Left lung (tissue), 14 donors: ENCODE measurements at places on chromosomes 3 and 15. TPM values are rescaled to one million over a fixed set of nuclear protein-coding genes. Genes with fewer than 3 reads are reported as not detected.

- no peak overlapping the region for H3K27ac ChIP-seq
- no peaks in the 10 kb centered on the region for H3K4me1 ChIP-seq
- H3K27me3 ChIP-seq, result no peaks in the 10 kb centered on the region
- no peak for DNase-seq
- H3K36me3 ChIP-seq, result no peaks in the 10 kb centered on the region
These were observed 1216.9 kb upstream of the GBE1 start for GRCh38 chr3:82978368-82978767.

Gene RARRES1
- 52.4 TPM for total RNA-seq

DNA sequence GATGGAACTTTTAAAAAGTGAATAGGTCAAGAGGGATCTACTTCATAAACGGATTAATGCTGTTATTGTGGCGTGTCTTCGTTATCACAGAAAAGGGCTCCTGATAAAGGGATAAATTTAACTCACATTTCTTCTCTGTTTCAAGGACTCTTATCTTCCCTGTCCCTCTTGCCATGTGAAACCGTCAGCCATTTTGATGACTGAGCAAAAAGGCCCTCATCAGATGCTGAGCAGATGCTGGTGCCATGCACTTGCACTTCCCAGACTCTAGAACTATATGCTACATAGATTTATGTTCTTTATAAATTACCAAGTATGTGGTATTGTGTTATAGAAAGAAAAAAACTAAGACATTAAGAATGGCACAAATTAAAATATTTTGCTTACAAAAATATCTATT is 1011.8 kb upstream of the GBE1 start:
- no peaks in the 10 kb centered on the region for H3K27me3 ChIP-seq
- no peaks in the 10 kb centered on the region for H3K4me1 ChIP-seq
- H3K27ac ChIP-seq, result no peak overlapping the region
- no peak overlapping the region for H3K4me3 ChIP-seq
- DNase-seq, result no peak

Gene WDR48
- total RNA-seq, result 29.0 TPM

- H3K4me3 ChIP-seq, result no peak overlapping the region
- DNase-seq, result no peak
- H3K27ac ChIP-seq, result no peak overlapping the region
- H3K4me1 ChIP-seq, result no peaks in the 10 kb centered on the region
- H3K27me3 ChIP-seq, result no peaks in the 10 kb centered on the region
These were observed 85.0 kb upstream of the P3H2 start for GRCh38 chr3:190205739-190206138.

Gene UCN2
- 0.37 TPM for total RNA-seq

Gene CYP1A2
- total RNA-seq, result not detected

GRCh38 chr15:45785897-45786296 is 151.1 kb downstream of the SQOR start:
- no peaks in the 10 kb centered on the region for H3K27me3 ChIP-seq
- no peak for DNase-seq
- no peak overlapping the region for H3K27ac ChIP-seq

- no peaks in the 10 kb centered on the region for H3K36me3 ChIP-seq
- H3K27ac ChIP-seq, result no peak overlapping the region
- H3K4me3 ChIP-seq, result no peak overlapping the region
- H3K27me3 ChIP-seq, result no peaks in the 10 kb centered on the region
- DNase-seq, result no peak
These were observed 101.0 kb downstream of the OSBPL10 start for GRCh38 chr3:31880020-31880419.

DNA sequence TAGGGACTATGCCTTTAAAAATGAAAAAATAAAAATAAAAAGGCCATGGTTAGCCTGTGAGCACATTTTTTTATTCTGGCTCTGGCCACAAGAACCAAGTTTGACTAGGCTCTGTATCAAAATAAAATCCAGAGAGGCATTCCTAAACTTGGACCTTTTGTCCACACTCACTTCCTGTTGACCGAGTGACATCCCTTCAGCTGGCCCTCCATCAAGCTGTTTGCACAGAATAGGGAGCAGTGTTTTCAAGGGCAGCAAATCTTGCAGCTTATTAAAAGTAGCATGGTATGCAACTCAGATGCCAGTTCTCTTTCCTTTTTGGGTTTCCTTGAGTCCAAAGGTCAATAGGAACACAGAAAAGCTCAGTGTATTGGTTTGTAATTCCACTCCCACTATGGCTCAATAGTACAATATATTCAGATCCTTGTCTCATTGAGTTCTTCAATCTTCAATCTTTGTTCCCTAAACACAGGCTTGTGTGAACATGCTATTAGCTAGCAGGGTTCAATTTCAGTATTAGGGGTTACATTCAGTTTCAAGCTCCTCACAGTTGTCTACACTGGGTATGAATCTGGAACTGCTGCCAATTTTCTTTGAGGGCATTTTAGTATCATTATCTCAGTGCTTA is 244.5 kb downstream of the RBMS3 start:
- H3K27me3 ChIP-seq, result no peaks in the 10 kb centered on the region
- peaks cover 12% of the 10 kb centered on the region for H3K4me1 ChIP-seq
- peak; percentile 59 for DNase-seq
- H3K36me3 ChIP-seq, result no peaks in the 10 kb centered on the region
- H3K4me3 ChIP-seq, result no peak overlapping the region

DNA sequence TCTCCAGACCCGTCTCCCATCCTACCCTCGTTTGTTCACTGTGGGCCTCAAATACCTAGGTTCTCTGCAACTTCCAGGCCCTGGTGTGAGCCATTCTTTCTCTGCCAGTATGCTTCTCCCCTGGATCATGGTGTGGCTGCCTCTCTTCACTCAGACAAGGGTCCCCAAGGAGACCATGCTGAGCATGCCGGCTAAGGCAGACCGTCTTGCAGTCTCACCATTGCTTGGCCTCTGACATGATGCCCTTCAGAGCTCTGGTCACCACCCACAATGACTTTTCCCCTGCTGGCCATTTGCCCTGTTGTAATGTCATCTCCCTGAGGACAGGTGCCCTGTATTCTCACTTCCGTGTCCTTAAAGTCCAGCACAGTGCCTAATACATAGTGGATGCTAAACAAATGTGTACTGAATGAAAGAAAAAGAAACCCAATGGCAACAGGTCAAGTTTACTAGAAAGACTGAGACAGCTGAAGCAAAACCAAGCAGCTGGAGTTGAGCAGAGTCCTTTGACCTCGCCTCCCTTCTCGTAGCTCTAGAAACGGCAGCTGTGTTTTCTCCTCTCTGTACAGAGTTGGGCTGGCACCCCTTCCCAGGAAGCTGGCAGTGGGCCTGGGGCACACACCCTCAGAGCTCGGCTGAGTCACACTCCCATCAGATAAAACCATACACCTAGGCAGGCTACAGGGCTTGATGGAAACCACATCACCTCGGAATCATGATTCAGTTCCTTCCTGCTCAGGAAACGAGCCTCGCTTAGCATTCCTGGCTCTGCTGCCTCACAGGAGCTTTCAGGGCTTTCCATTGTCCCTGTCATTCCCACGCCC is 8.6 kb downstream of the TLR9 start:
- peaks cover 54% of the 10 kb centered on the region for H3K36me3 ChIP-seq
- peak overlapping the region; percentile 46 for H3K27ac ChIP-seq
- peak; percentile 75 for DNase-seq
- H3K27me3 ChIP-seq, result no peaks in the 10 kb centered on the region

- H3K27ac ChIP-seq, result no peak overlapping the region
- no peaks in the 10 kb centered on the region for H3K4me1 ChIP-seq
- no peaks in the 10 kb centered on the region for H3K27me3 ChIP-seq
- no peak for DNase-seq
- no peak overlapping the region for H3K4me3 ChIP-seq
These were observed 9.6 kb upstream of the TAGLN3 start for GRCh38 chr3:111989061-111989678.

- H3K4me1 ChIP-seq, result no peaks in the 10 kb centered on the region
- H3K4me3 ChIP-seq, result no peak overlapping the region
- no peak for DNase-seq
- peaks cover 38% of the 10 kb centered on the region for H3K27me3 ChIP-seq
- H3K36me3 ChIP-seq, result no peaks in the 10 kb centered on the region
These were observed 14.4 kb upstream of the BTBD1 start for GRCh38 chr15:83081256-83082014.

DNA sequence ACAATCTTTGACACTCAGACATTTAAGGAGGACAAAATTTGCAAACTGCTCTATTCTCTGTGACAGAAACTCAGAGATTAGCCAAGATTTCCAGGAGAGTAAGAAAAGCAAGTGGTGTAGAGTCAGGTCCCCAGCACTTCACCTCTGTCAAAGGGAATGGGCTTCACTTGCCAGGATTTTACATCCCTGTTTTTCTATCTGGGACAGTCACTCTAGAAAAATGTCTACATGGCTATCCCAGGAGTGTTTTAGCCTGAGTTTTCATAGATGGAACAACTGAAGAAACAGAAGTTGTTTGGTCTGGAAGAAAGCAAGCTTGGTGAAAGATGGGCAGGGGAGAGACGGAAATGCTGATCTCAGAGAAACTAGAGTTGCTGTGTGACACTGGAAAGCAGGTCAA is 3.0 kb downstream of the FAM219B start:
- no peak for DNase-seq
- no peak overlapping the region for H3K4me3 ChIP-seq
- H3K27ac ChIP-seq, result no peak overlapping the region

- H3K4me1 ChIP-seq, result peaks cover 3% of the 10 kb centered on the region
- H3K36me3 ChIP-seq, result no peaks in the 10 kb centered on the region
- no peak overlapping the region for H3K4me3 ChIP-seq
- H3K27ac ChIP-seq, result no peak overlapping the region
- no peak for DNase-seq
These were observed 102.5 kb downstream of the ZMAT3 start for GRCh38 chr3:178969004-178969700.

DNA sequence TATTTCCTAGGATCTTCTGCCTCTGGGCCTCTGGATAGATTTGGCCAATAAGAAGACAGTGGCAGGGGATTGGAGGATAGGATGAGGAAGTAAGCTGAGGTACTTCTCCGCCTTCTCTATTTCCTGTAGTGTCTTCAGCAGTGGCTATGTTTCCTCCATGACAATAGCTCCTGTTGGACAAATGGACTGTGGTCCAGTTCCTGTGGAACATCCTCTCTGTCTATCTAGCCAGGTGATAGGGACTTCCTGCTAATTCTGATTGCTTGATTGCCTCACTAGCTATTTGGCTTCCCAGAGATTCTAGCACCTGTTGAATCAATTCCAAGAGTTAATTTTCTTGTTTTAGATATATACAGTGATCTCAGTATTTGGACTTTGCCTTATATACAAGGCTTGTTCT is 456.2 kb upstream of the NECTIN3 start:
- no peak overlapping the region for H3K4me3 ChIP-seq
- H3K36me3 ChIP-seq, result no peaks in the 10 kb centered on the region
- H3K27me3 ChIP-seq, result no peaks in the 10 kb centered on the region
- DNase-seq, result no peak
- no peaks in the 10 kb centered on the region for H3K4me1 ChIP-seq
- H3K27ac ChIP-seq, result no peak overlapping the region

DNA sequence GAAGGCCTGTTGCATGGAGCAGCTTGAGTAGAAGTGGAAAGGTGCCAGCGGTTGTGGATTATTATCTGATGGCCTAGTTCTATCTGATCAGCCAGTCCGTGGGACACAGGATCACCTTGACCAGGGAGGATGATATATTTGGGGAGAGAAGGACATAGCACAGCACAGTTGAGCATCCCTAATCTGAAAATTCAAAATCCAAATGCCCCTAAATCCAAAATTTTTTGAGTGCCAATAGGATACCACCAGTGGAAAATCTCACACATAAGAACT is 6.0 kb downstream of the CSPG4 start:
- H3K27ac ChIP-seq, result no peak overlapping the region
- H3K27me3 ChIP-seq, result no peaks in the 10 kb centered on the region
- no peak overlapping the region for H3K4me3 ChIP-seq
- H3K36me3 ChIP-seq, result no peaks in the 10 kb centered on the region
- no peaks in the 10 kb centered on the region for H3K4me1 ChIP-seq
- no peak for DNase-seq

Gene RTP1
- not detected for total RNA-seq

DNA sequence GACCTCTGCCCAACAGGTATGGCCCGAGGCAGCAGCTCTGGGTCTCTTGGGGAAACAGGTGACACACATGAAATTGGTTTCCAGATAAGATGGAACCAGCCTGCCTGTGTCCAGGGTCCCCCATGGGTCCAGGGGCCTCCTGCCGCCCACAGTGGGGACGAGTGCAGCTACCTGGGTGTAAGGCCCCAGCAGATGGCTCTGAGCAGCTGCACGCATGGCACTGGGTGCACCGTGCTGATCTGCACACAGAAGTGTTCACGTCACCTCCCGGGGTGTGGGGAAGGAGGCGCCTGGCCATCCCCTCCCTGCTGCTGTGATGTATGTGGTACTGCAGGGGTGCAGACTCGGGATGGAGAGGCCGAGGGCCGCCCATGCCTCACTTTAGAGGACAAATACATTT is 63.6 kb downstream of the NIPA2 start:
- H3K4me3 ChIP-seq, result no peak overlapping the region
- no peak for DNase-seq
- H3K27me3 ChIP-seq, result no peaks in the 10 kb centered on the region
- peaks cover 98% of the 10 kb centered on the region for H3K36me3 ChIP-seq

GRCh38 chr15:66389098-66389858 is 2.6 kb downstream of the MAP2K1 start:
- no peak overlapping the region for H3K4me3 ChIP-seq
- H3K4me1 ChIP-seq, result peaks cover 9% of the 10 kb centered on the region
- DNase-seq, result no peak
- H3K27ac ChIP-seq, result no peak overlapping the region
- no peaks in the 10 kb centered on the region for H3K36me3 ChIP-seq
- H3K27me3 ChIP-seq, result no peaks in the 10 kb centered on the region

Gene CCR8
- not detected for total RNA-seq

GRCh38 chr15:51401872-51402517 is 60.5 kb downstream of the GLDN start:
- H3K36me3 ChIP-seq, result no peaks in the 10 kb centered on the region
- H3K4me1 ChIP-seq, result no peaks in the 10 kb centered on the region
- DNase-seq, result peak; percentile 48

DNA sequence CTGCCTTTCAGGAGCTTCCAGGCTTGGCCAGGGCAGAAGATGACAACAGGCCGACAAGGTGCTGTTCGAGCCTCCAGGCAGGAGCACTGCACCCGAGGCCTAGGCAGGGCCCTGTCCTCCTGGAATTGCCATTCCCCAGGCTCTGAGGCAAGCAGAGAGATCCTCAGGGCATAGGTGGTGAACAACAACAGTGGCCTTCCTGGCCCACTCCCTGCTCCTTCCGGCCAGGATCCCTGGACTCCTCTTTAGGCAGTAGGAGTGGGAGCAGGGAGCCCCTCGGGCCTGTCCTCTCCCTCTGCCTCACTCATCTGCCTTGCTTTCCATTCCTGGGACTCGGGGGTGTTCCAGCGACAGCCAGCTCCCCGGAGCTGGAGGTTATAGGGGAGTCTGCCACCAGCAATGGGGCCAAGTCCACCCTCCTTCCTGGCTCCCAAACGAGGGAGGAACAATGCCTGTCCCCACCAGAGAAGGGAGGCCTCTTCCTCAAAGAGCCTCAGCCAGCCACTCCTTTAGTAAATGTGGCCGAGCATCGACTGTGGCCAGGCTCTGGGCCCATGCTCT is 135.0 kb downstream of the NUP210 start:
- no peak overlapping the region for H3K27ac ChIP-seq
- peaks cover 71% of the 10 kb centered on the region for H3K27me3 ChIP-seq
- no peak for DNase-seq
- no peak overlapping the region for H3K4me3 ChIP-seq
- peaks cover 13% of the 10 kb centered on the region for H3K4me1 ChIP-seq
